ENCODE measurements at places on chromosomes 4 and X. TPM values are rescaled to one million over a fixed set of nuclear protein-coding genes. Genes with fewer than 3 reads are reported as not detected.

The GPR50 gene
- not detected for total RNA-seq

The C1QTNF7 gene
- not detected for total RNA-seq

The GALNTL6 gene
- not detected for total RNA-seq

DNA sequence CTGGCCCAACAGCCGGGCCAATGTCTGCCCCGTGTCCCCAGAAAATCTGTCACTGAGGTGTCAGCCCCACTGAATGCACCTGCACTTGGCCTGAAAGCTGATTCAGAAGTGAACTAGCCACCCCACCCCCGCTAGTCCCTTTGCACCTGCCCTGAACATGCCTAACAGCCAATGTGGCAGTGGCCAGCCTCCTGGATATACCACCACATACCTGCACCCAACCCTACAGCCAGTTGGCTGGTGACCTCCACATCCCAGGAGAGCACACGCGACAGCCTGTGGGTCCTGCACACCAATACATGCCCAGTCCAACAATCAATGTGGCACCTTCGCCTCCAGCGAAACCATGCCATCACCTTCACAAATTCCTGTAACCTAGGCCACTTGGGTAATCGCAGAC lies 116.7 kb downstream of the GALNTL6 start:
- H3K36me3 ChIP-seq = no peaks in the 10 kb centered on the region
- H3K27me3 ChIP-seq = no peaks in the 10 kb centered on the region
- H3K4me1 ChIP-seq = no peaks in the 10 kb centered on the region
- no peak overlapping the region for H3K27ac ChIP-seq
- DNase-seq = no peak
- no peak overlapping the region for H3K4me3 ChIP-seq

DNA sequence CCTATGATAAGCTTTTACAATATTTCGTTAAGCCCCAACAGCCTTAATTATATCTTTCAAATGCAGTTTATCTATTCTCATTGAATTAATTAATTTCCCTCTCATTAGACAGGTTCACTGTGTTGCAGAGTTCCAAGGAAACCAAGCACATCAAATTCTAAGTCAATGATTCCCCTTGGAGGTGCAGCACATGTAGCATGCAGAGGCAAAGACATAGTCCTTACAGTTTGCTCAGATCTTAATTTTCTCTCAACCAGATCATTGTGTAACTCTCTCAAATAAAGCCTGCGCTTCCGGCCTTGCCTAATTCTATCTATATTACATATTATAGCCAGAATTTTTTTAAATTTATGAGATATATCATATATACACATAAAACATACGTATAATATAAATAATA lies 205.4 kb downstream of the GRIA2 start:
- no peak overlapping the region for H3K27ac ChIP-seq
- DNase-seq = no peak
- no peaks in the 10 kb centered on the region for H3K27me3 ChIP-seq
- no peak overlapping the region for H3K4me3 ChIP-seq
- no peaks in the 10 kb centered on the region for H3K36me3 ChIP-seq

- no peak overlapping the region for H3K4me3 ChIP-seq
- no peaks in the 10 kb centered on the region for H3K36me3 ChIP-seq
- no peak overlapping the region for H3K27ac ChIP-seq
- no peaks in the 10 kb centered on the region for H3K27me3 ChIP-seq
Measured at GRCh38 chr4:10506077-10506476, 48.9 kb upstream of the ZNF518B start.

DNA sequence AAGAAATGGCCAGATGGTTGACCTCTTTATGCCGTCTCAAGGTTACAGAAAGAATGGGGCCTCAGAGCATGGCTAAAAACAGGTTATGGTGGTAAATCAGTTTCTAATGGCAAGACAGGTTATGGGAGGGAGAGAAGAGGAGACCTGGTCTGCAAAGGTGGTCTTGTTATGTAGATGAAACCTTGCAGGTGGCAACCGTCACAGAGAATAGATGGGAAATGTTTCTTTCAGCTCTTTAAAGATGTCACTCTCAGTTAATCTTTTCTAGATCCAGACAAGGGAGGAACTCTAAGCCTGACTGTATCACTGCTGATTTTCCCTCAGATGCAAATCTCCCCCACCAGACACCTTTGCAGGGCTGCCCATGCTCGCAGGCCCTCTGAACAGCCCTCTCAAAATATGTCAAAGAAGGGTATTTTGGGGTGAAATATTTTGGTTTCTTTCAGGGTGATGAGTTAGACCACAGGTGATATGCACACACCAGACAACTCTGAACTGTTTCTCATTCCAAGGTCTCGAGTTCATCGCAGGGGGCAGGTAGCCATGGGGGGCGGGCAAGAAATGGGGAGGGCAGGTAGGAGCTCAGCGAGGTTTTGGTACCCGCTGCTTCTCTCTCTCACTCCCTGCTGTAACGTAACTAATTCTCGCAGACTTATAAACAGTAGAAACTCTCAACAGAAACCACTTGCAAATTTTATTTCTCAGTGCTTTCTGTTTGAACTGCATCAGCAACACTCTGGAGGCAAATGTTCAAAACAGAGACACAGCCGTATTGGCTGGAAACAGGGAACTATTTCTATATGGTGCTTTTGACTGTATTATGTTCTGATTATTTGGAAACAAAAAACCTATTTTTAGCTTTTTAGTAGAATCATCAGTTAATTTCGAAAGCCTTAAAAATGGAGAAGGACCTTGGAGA lies 32.4 kb downstream of the CASP3 start:
- no peaks in the 10 kb centered on the region for H3K27me3 ChIP-seq
- H3K4me3 ChIP-seq = no peak overlapping the region
- DNase-seq = no peak
- H3K4me1 ChIP-seq = no peaks in the 10 kb centered on the region

Data from CD4-positive, alpha-beta T cell (primary cell).